CD4-positive, alpha-beta T cell (primary cell): ENCODE measurements at places on chromosomes 11 and 22. TPM values are rescaled to one million over a fixed set of nuclear protein-coding genes. Genes with fewer than 3 reads are reported as not detected.
A peak's percentile ranks its signal among the peaks of the same experiment; 100 is the strongest.

- DNase-seq: peak; percentile 56
Measured at GRCh38 chr11:1870721-1871466, 18.0 kb downstream of the LSP1 start.

- no peak for DNase-seq
Measured at GRCh38 chr11:102494216-102494615, 36.3 kb downstream of the MMP7 start.

- no peak for DNase-seq
Measured at GRCh38 chr11:61830237-61831105, 2.4 kb downstream of the FADS2 start.

DNA sequence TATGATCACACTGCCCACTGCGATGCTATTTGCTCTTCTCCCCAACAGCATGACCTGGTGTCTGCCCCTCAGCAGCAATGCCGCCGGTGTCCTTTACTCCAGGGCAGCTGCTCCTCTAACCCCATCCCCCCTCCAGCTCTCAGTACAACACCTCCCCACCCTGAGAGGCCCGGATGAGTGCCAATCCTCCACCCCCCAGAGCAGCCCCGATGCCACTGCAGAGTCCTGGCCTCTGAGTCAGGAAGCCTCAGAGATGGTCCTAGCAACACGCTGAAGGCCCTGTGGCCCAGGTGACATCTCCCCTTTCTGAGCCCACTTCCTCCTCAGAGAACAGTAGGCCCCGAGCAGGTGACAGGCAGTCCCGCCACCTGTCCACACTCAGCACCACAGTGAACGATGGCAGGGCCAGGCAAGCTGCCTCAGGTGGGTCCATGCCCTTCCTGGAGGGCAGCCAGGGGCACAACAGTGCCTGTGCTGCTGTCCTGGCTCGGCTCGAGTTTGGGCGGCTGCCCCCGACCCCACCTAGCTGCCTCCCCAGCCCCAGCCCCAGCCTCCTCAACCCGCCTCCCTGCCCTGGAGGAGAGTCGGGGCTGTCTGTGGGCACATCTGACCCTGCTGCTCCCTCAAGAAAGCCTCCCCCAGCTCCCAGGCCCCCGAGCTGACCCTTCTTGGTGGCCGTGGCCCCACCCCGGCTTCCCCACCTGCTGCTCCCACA lies 3.9 kb upstream of the NDUFS8 start:
- no peak for DNase-seq

- DNase-seq: no peak
Measured at GRCh38 chr11:121358760-121359159, 66.2 kb downstream of the SC5D start.

- DNase-seq: no peak
Measured at GRCh38 chr11:36350137-36350513, 54.0 kb downstream of the PRR5L start.

GRCh38 chr11:110526323-110526722 lies 96.6 kb downstream of the FDX1 start:
- DNase-seq: no peak

DNA sequence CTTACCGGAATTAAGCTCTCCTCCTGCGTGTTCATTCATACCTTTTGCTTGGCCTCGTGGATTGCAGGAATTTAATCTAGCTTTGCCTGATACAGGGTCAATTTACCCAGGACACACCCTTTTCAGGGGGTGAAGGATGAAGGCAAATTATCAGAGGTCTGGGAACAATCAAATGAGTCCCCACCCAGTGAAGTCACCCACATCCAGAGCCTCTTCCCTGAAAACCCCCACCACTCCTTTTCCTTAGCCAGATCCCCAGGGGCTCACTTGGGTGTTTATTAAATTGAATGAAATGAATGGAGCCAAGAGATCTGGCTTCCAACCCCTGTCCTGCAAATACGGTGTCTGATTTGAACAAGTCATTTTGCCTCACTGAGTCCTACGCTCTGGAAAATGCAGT lies 31.0 kb upstream of the LIPT2 start:
- no peak for DNase-seq

DNA sequence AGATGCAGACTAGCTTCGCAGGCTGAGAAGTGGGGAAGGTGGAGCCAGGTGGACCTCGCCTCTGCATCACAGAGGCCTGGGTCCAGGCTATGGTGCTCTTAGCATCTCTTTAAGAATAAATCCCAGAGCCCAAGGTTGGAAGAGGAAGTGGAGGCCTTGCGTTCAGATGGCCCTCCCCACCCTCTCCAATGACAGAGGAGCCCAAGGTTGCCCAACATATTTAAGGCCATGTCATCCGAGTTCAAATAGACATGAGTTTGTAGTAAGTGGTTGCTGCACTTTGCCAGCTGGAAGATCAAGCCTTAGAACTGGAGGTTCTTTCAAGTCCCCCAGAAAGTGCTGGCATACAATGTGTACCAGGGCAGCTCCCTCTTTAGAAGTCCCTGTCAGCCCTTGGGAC lies 47.1 kb upstream of the HORMAD2 start:
- DNase-seq: no peak

- no peak for DNase-seq
Measured at GRCh38 chr22:40631925-40632324, 4.6 kb downstream of the MRTFA start.

- DNase-seq: no peak
Measured at GRCh38 chr11:66259956-66260355, 8.5 kb upstream of the RAB1B start.

- no peak for DNase-seq
Measured at GRCh38 chr11:790721-791564, 1.1 kb upstream of the CEND1 start.

DNA sequence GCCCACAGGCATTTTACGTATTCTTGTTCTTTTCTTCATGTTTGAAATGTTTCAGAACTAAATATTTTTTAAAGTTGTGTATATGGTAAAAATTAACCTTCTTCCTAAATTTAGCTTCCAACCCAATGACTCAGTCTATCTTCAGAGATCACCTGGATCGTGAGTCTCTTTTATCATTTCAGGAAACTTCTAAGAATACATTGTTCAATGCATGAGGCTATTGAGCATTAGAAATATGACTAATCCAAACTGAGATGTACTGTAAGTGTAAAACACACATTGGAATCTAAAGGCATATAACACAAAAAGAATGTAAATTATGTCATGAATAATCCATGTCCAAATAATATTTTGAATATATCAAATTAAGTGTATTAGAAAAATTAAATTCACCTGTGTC lies 265.2 kb downstream of the LUZP2 start:
- DNase-seq: no peak

GRCh38 chr11:72605973-72606747 lies 68.1 kb downstream of the PDE2A start:
- DNase-seq: no peak

DNA sequence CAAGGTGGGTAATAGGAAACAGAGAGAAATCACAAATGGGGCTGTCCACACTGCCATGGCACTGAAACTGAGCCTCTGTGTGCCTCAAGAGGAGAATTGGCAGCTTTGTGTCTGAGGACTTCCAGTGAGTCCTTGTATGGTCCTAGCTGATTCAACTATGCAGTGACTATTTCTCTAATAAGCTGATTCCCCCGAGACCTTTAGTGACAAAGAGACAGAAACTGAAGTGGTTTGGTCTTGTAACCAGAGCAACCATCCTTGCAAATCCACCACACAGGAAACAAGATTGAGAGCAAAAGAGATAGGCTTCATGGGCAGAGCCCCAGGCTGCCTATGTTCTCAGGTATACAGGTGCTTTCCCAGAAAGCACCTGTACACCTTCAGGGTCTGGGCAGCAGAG lies 1038.5 kb downstream of the NTM start:
- DNase-seq: no peak

GRCh38 chr22:25076336-25076735 lies 123.3 kb upstream of the CRYBB3 start:
- no peak for DNase-seq

DNA sequence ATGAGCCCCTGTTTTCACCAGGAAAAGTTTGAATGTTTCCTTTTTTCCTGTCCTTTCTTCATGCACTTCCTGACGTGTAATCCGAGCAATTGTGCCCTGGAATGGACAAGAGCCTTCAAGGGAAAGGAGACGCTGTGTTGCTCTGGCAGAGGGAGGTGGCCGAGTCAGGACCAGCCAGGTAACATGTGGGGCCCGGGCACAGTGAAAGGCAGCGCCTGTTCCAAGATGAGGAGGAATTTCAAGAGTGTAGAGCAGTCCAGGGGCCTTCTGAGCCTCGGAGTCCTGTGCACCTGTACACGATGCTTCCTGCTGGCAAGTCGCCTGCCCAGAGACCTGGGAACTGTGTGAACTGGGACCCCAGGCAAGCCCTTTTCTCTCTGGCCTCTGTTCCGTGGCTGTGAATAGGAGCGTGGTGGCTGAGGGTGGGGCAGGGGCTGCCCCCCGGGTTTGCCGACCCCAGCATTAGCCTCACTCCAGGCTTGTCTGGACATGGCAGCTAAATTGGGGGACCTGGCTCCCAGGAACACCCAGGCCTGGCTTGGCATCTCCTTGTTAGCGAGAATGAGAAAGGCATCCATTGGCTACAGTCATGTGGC lies 92.0 kb downstream of the MYEOV start:
- DNase-seq: no peak

Gene MMP12
- total RNA-seq: not detected

Gene TCN2
- 0.53 TPM for total RNA-seq

Gene P2RY2
- not detected for total RNA-seq

Gene CBX7
- total RNA-seq: 49.1 TPM

Gene APOL3
- total RNA-seq: 111 TPM

Gene OTOG
- total RNA-seq: not detected

Gene RAC2
- 174 TPM for total RNA-seq

Gene OR51Q1
- total RNA-seq: not detected

Gene SYNGR1
- total RNA-seq: 0.44 TPM

Gene MS4A12
- total RNA-seq: not detected

Gene TRIOBP
- total RNA-seq: 10.1 TPM

Gene VWCE
- 0.64 TPM for total RNA-seq
